ENCODE measurements at places on chromosomes 13 and 19.

- DNase-seq: no peak
Observed at GRCh38 chr13:49302817-49303216, 55.1 kb downstream of the CDADC1 start.

- DNase-seq: no peak
Observed at GRCh38 chr13:23579896-23580683, 9.9 kb downstream of the TNFRSF19 start.

DNA sequence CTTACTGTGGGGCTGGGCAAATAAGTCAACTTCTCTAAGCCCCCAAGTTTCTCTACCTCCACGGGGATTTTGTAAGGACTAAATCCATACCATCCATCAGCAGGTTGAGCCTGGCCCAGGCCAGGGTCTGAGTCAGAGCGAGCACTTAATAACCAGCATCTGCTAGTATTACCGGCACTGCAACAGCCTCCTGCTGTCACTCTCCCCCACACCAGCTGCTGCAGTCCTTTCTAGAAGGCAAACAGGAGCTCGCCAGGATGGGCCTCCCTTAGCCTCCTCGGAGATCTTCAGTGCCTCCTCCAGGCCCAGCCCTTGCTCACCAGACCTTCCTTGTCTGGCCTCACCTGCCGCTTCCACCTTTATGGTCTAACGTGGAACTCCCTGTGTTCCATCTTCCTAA, 3.2 kb downstream of the NAPA start:
- DNase-seq: no peak

GRCh38 chr19:14703833-14704232, 14.0 kb downstream of the ZNF333 start:
- no peak for DNase-seq

GRCh38 chr19:14843578-14843977, 5.1 kb downstream of the OR7A10 start:
- DNase-seq: no peak

DNA sequence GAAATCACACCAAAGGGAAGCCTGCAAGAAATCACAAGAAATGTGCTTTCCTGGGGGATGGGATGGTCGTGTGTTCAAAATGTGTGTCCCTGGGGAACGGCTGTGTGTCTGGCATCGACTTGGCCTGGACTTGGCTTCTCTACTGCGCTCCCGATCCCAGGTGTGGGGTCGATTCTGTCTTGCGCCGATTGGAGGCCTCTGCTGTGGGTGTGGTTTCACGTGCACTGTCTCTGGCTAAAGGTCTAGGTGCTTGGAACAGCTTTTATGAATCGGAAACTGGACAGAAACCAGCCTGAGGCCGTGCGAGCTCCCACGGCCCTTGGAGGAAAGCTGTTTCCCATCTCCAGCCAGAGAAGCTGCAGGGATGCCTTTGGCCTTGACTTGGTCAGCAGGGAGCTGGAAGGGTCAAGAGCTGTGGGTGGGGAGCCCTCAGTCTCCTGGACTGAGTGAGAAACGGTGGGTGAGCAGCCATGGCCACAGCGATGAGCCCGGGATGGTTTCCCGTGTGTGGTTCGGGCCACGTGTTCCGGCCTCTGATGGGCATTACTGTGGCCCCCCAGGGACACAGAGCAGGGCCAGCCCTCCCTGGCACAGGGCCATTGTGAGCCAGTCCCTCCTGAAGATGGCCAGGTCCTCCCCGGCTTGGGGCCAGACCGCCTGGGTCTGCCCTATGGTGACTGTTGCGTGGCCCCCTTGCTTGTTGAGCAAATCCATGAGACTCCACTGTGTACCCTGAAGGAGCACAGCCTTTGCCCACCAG, 29.7 kb downstream of the MCF2L start:
- no peak for DNase-seq

GRCh38 chr13:76976490-76976889, 15.4 kb upstream of the CLN5 start:
- no peak for DNase-seq

DNA sequence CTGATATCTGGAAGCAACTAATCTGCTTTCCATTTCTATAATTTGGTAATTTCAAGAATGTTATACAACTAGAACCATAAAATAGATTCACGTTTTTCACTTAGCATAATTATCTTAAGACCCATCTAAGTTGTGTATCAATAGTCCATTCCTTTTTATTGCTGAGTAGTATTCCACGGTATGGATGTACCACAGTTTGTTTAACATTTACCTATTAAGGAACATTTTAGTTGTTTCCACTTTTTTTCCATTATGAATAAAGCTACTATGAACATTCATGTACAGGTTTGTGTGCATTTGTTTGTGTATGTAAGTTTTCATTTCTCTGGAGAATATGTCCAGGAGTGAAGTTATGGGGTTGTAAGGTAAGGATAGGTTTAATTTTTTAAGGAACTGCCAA, 18.3 kb upstream of the ZNF112 start:
- no peak for DNase-seq

GRCh38 chr13:50613356-50613831, 230.1 kb downstream of the DLEU7 start:
- no peak for DNase-seq

- DNase-seq: no peak
Observed at GRCh38 chr19:29364224-29364726, 151.3 kb upstream of the UQCRFS1 start.

DNA sequence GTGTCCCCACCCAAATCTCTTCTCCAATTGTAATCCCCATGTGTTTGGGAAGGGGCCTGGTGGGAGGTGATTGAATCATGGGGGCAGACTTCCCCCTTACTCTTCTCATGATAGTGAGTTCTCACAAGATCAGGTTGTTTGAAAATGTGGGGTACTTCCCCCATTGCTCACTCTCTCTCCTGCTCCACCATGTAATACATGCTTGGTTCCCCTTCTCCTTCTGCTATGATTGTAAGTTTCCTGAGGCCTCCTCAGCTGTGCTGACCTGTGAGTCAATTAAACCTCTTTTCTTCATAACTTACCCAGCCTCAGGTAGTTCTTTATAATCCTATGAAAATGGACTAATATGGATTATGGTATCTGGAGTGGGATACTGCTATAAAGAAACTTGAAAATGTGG, 24.1 kb downstream of the ING1 start:
- DNase-seq: no peak

- no peak for DNase-seq
Observed at GRCh38 chr19:3898426-3898825, 17.9 kb downstream of the ATCAY start.

DNA sequence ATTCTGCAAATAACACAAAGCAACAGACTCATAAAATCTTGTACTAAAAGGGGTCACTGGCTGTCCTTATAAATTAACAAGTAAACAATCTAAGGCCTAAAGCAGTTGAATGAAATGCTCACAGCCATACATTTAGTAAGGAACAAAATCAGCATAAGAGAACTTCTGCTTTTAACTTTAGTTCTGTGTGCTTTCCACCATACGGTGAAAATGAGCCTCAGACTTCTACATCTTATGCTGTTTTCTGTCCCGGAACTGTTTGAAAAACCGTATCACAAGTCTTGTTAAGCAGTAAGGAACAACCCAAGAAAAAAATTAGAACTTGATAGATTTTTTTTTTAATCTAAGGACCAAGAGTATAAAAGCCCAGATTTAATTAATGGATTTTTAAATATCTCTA, 549.1 kb upstream of the MIR17HG start:
- DNase-seq: peak; percentile 55

GRCh38 chr19:46390121-46390858, 23.1 kb downstream of the CCDC8 start:
- DNase-seq: no peak

DNA sequence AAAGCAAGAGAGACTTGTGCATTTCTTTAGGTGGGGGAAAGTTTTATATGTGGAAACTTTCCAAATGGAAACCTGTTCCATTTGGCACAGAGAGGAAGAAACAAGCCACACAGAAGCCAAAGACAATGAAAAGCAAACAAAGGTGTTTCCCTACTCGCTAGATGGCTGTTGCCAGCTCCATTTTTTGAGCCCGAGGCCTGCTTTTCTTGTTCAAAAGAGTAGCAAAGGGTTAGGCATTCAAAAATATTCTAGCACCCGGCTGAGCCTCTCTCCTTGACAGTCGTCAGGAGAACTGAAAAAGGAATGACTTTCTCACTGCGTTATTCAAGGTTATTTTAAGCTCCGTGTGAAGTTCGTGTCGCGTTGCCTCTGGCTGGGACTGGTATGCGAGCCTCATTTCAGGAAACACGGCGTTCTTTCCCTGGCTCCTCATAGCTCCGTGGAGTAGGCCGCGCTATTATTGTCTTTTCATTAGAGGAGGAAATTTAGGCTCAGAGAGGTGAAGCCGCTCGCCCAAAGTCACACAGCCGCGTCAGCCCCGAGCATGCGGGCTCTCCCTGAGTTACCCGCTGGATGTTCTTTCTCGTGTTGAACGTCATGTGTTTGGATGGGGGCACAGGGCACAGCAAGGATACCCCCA, 7.6 kb downstream of the TRPM4 start:
- DNase-seq: no peak

DNA sequence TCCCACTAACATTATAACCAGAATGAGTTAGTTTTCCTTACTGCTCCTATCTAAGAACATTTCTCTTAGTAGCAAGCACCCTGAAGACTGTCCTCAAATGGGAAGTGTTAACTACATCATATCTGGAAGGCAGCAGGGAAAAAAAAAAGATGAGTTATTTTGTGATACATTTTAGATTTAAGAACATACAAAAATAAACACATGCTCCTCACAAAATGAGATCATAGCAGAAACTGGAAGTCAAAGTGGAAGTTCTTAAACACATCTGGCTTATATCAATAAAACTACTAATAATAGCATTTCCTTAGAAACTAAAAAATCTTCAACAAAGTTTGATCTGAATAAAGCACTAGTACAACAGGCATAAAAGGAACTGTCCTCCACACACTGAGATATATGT, 70.4 kb downstream of the SLITRK6 start:
- DNase-seq: no peak

DNA sequence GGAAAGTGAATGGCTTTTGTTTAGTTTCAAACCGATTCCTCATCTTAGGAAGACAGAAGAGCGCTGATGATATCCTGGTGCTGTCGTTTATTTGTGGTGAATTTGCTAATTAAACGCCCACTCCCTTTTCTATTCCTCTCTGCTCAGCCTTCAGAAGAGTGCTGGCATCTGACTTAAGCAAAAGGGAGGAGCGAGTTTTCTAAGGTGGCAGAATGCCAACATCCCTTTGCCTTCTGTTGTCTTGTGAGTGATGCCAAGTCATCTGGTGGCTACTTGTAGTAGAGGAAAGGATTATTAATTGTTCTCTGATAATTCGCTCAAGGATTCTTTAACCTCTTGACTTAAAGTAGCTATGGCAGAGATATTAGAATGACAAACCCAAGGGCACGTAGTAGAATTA, 68.1 kb downstream of the ERCC5 start:
- DNase-seq: no peak

DNA sequence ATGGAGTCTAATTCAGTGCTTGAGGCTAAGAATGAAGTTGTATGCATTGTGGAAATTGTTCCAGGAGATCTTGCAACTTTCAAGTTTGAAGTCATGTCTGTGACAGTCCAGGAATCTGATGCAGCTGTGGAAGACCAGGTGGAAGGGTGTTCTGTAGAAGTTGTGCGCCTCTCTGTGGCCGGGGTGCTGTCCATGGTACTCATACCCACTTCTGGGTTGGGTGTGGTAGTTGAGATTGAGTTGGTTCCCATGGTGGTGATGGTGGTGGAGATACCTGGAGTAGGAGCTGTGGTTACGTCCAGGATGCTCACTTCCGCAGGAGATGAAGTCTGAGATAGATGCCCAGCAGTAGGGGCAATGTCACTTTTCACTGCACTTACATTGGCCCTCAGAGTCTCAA, 44.3 kb downstream of the MUC16 start:
- no peak for DNase-seq

DNA sequence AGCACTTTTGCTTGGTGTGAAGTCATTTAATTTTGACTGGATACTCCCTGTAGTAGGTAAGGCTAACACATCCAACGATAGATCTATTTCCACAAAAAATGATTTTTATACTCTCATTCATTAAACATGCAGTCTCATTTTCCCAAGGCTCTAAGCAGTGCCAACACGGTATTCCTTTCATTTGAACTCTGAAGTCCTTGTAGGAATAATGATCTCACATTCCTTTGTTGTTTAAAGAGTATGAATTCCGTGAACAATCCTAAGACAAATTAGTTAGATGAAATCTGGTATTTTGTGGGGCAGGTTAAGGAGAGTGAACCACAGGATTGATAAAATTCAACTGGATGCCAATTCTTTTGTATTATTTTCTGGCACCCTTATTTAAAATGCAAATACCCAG, 66.6 kb downstream of the LACC1 start:
- DNase-seq: no peak

DNA sequence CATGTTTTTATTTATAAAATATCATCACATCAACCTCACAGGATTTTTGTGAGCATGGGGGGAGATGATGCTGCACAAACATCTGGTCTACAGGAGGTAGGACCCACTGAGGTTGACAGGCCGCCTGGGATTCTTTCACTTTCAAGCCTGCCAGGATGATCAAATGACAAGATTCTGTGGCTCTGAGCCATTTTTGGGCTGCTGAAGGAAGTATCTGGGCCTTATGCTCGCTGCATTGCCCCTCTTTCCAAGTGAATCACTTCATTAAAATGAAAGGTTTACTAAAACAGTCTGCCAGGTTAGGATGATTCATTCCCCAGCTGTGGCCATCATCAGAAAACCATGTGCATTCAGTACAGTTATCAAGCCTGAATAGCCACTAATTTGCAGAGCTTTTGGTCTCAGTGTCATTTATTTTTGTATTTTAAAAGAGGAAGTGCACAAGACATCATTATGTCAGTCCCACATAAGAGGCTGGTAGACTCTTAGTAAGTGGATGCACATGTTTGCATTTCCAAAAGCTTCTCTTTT, 34.4 kb downstream of the STARD13 start:
- DNase-seq: peak; percentile 52

- DNase-seq: peak; percentile 53
Observed at GRCh38 chr19:597406-598315, 8.0 kb downstream of the HCN2 start.

DNA sequence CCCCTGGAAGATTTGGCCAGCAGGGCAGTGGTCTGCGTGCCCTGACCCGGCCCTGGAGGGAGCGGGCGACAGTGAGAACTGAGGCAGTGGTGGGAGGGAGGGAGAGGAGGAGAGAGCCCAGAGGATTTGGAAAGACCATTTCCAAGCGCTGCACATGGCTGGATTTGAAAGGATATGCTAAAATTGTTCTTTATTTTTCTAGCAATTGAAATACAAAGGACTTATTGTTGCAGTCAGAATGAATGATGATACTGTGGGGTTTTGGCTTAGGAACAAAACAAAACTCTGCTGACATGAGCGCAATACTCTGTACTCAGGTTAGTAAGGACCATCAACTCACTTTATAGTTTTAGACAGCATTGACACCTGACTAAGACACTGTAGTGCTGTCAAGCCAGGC, 69.5 kb downstream of the TNFRSF19 start:
- DNase-seq: no peak

Data from MV-4-11 (cell line).